ENCODE measurements at places on chromosomes 7 and 10.

- peak; percentile 57 for DNase-seq
These were observed at the start of gene SGCE for GRCh38 chr7:94655848-94656657. Gene SGCE, minus strand, starts transcription at chr7:94656133. Its CDS starts 35 bp downstream, at chr7:94656098.

GRCh38 chr7:84722086-84722485, 464.8 kb downstream of the SEMA3D start:
- peak; percentile 68 for DNase-seq

DNA sequence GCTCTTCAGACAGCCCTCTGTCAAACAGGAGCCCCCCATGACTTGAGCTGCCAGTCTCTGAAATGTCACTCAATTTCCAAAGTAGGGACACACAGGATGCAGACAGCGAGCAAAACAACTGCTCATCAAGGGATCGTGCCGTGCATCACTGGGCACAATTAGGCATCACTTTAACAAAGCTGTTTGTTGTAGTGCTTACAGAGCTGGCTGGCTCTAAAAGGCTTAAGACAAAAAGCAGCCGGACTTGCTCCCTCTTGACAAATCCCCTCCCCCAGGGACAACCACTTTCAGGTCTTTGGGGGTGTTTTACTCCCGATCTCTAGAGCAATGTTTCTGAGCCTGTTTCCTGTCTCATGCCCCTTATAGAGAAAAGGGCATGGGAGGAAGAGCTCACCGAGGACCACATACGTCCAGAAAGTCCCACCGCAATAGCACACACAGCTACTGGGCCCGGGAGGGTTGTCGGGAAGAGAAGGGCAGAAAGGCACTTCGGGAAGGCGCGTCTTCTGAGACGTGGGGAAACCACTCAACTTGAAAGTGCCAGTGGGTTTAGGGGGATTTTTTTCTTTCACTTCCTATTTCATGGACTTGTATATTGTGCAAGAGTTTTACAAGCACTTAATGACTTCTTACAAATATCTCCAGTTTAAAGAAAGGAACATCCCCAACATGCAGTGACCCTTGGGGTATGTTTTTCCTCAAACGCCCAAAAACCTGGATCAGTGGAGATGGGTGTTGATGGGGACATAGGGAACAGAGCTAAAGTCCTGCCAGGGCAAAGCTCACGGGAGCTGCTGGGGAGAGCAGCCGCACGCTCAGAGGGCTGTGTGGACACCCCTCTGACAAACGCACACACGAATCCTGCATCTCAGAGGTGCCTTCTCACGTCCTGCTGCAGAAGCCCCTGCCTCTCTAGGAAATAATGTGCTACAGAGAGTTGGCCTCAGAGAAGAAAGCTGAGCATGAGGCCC, 27.1 kb downstream of the LRRC20 start:
- no peak for DNase-seq

GRCh38 chr7:19051767-19052375, 65.6 kb downstream of the TWIST1 start:
- DNase-seq: peak; percentile 22

DNA sequence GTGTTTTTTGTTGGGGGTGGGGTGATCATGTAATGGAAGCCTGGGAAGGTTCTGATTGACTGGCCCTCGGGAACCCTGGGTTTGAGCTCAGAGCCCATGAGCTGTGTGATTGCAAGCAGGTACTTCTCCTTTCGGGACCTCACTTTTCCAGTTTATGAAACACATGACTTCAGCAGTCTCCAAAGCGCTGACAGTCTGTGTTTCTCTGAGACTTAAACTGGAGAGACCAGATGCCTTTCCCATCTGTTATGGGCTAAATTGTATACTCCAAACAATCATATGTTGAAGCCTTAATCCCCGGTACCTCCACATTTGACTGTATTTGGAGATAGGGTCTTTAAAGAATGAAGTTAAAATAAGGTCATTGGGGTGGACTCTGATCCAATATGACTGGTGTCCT, 493.6 kb downstream of the GALNT17 start:
- DNase-seq: no peak

- no peak for DNase-seq
These were observed 100.6 kb downstream of the DLG5 start for GRCh38 chr10:77825965-77826364.

GRCh38 chr7:146528581-146528980, 412.0 kb downstream of the CNTNAP2 start:
- no peak for DNase-seq

DNA sequence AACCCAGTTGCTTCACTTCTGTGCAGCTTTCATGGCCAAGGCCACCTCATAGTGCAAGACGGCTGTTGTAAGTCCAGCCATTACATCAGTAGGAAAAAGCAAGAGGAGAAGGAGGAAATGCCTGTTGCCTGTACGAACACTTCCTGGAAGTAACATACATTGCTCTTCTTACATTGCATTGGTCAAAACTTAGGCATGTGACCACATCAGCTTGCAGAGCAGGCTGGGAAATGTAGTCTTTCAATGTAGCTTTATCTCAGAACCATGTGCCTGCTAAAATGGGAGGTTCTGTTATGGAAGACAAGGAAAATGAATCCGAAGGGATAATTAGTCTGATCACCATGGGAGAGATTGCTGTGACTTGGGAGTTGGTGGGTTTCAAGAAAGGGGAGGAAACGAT, 4.3 kb downstream of the SLC29A3 start:
- peak; percentile 26 for DNase-seq

- no peak for DNase-seq
These were observed 12.8 kb downstream of the ANKRD22 start for GRCh38 chr10:88838766-88839350.

- DNase-seq: peak; percentile 84
These were observed 604 bp upstream of the STAM start for GRCh38 chr10:17643339-17643754.

GRCh38 chr10:102191956-102192355, 34.1 kb upstream of the ELOVL3 start:
- DNase-seq: no peak

DNA sequence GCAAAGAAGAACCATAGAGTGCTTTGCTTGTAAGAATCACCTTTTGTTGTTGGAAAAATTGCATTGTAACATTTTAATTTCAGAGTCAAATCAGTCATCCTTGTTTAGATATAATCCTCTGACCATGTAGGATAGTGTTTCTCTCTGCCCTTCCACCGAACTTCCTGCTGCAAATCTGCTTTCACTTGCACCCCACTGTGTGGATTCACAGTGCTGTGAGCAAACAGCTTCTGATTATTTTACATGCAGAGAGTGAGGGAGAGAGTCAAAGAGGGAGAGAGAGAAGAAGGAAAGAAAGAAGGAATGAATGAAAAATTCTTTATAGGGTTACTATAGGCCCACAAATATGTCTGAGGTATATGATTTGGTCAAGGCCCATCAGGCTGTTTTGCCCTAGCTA, 30.0 kb upstream of the SEM1 start:
- no peak for DNase-seq

GRCh38 chr10:22740180-22740579, 25.8 kb upstream of the PIP4K2A start:
- DNase-seq: no peak

DNA sequence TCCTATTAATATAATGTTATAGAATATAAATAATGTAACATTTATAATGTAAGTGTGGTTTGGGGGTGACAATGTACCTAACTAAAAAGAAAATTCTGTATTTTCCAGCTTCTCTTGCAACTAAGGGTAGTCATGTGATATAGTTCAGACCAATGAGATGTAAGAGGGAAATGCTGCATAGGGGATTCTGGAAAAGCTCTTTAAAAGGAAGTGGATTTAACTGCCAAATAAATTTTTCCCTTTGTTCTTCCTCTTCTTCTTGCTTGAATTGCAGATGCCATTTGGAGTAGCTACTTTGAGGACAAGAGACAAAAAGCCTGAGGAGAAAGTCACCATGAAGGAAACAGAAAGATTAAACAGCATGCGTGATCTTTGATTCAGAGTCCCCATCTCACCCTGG, 194.3 kb downstream of the PTEN start:
- no peak for DNase-seq

GRCh38 chr7:15801551-15801950, 115.1 kb upstream of the MEOX2 start:
- DNase-seq: peak; percentile 47

- DNase-seq: peak; percentile 12
These were observed 28.8 kb downstream of the XPNPEP1 start for GRCh38 chr10:109894516-109894915.

GRCh38 chr10:74738542-74738941, 87.9 kb upstream of the KAT6B start:
- no peak for DNase-seq

GRCh38 chr10:86413046-86413728, 46.6 kb upstream of the GRID1 start:
- peak; percentile 40 for DNase-seq

DNA sequence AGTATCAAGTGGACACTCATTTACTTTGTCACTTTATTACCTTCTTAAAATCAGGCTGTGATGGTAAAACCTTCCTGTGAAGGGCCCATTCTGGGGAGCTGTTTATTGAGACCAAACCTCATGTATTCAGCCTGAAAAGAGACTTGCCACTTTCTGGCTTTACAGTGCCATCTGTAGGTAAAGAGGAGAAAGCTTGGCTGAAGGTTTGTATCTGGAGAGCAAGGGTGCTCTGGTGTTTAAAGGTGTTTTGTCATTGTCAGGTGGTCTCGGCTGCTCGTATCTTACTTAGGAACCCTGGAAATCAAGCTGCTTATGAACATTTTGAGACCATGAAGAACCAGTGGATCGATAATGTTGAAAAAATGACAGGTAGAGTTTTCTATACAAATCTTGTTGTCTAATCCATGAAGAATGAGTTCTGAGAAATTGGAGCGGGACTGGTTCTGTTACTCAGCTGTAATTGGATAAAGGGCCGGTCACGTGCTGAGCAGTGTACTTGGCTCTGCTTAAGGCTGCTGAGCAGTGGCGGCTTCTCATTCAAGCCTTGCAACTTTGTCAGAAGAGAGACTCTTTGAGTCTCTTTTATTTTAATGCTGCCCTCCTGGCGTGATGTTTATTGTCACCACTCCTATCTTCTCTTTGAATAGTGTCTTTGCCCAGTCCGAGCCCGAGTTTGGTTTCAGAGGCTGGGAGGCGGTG, 46.9 kb downstream of the AP3M1 start:
- DNase-seq: peak; percentile 30

GRCh38 chr7:93757426-93757825, 133.1 kb downstream of the TFPI2 start:
- no peak for DNase-seq

GRCh38 chr7:22666732-22667131, 60.3 kb upstream of the IL6 start:
- DNase-seq: peak; percentile 69

GRCh38 chr7:131536361-131536849, 20.0 kb downstream of the PODXL start:
- no peak for DNase-seq

- DNase-seq: no peak
These were observed 19.8 kb upstream of the ATE1 start for GRCh38 chr10:121947343-121948330.

DNA sequence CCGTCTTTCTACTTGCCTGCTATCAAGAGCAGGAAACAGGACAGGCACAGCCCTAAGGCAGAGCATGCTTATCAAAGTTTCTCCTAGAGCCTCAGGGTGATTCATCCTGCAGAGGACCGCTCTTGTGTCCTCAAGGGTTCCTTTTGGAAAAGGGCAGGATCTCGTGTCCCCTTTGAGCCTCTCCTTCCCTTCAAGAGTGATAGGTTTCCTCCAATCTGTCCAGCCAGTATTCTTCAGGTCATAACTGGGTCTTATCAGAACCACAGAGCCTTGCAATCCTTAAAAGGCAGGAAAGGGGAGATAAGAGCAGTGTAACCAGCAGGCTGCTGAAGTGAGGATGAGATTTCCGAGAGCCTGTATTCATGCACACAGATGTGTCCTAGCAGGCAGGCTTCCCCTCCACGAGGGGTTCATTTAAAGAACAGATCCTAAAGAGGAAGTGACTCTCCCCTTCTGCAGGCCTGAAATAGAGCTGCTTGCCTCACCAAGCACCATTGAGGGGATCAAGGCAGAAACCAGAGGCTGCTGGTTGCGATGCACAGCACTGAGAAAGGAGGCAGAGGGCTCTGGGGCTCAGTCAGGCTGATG, 90.5 kb upstream of the SVIL start:
- no peak for DNase-seq

DNA sequence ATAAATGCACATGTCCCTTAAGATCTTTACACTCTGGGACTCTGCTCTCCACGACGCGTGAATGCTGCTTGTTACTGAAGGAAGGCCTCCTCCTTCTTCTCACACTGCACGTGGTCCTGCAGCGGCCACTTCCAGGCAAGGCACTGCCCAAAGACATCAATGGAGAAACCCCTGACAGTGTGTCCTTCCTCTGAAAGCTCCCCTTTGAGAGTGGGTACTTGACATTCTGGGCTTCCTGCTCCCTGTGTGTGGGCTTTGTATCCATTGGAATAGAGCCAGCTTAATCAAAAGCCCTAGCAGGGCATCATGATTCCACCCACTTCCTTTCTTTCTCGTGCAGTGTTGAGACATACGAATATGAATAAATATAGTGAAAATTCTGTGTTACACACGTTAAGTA, 69.7 kb upstream of the STK17A start:
- DNase-seq: no peak

GRCh38 chr10:120607710-120608703, 151.0 kb downstream of the PLPP4 start:
- DNase-seq: peak; percentile 6

DNA sequence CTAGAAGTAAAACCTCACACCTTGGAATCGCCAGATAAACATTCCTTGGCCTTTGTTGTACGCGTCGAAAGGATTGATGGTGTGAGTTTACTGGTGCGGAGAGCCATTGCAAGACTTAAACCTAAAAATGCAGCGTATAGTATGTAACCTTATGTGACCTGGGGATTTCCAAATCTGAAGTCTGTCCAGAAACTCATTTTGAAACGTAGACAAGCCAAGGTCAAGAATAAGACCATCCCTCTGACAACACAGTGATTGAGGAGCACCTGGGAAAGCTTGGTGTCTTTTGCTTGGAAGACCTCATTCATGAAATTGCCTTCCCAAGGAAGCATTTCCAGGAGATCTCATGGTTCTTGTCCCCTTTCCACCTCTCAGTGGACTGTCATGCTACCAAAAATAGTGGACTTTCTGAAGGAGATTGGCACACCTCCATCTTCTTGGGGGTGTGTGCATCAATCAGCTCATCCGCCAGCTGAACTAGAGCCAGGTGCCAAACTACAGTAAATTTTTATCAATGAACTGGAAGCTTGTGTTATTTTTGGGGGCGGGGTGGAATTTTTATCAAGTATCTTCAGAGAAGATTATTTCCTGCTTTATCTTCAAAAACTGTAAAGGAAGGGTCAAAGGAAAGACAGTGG, 8.1 kb downstream of the POR start:
- DNase-seq: no peak

- no peak for DNase-seq
These were observed 647.7 kb downstream of the GRM8 start for GRCh38 chr7:126605056-126605455.

DNA sequence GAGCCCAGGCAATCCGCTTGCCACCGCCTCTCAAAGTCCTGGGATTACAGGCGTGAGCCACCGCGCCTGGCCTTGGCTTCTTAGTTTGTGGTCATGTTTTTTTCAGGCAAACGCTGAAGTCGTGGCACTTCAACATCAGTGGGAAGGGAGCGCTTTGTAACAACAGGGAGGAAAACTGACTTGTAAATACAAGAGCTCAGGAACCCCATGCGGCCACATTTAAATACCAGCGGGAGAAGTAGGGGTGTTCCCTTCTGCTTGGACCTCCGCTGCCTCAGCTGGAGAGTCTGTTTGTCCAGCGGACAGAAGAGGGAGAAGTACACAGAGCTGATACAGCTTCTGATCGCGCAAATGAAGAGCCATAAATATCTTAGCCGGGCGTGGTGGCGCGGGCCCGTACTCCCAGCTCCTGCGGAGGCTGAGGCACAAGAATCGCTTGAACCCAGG, 108.7 kb upstream of the KMT2C start:
- no peak for DNase-seq

GRCh38 chr10:9311702-9312499, 1257.4 kb downstream of the GATA3 start:
- DNase-seq: no peak

GRCh38 chr7:130409067-130409711, 28.9 kb downstream of the CPA1 start:
- DNase-seq: no peak
